ENCODE measurements at places on chromosomes 6 and 20.

GRCh38 chr6:20056350-20056992 is 155.8 kb downstream of the MBOAT1 start:
- DNase-seq = peak; percentile 0

DNA sequence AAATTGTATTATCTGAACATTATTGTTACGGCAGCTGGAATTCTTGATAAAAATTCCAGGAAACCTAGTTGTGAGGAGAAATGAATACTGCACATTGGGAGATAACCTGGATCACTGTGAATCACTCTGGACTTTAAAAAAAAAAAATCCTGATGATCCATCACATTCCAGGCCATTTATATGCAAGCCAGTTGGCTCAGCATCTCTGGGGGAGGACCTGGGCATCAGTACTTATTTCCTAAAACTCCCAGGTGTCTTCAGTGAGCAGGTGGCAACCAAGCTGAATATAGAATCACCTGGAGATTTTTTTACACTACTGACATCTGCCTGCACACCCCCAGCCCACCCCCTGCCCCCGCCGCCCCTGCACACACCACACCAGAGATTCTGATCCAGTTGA is 39.1 kb upstream of the SIRT5 start:
- DNase-seq = no peak

DNA sequence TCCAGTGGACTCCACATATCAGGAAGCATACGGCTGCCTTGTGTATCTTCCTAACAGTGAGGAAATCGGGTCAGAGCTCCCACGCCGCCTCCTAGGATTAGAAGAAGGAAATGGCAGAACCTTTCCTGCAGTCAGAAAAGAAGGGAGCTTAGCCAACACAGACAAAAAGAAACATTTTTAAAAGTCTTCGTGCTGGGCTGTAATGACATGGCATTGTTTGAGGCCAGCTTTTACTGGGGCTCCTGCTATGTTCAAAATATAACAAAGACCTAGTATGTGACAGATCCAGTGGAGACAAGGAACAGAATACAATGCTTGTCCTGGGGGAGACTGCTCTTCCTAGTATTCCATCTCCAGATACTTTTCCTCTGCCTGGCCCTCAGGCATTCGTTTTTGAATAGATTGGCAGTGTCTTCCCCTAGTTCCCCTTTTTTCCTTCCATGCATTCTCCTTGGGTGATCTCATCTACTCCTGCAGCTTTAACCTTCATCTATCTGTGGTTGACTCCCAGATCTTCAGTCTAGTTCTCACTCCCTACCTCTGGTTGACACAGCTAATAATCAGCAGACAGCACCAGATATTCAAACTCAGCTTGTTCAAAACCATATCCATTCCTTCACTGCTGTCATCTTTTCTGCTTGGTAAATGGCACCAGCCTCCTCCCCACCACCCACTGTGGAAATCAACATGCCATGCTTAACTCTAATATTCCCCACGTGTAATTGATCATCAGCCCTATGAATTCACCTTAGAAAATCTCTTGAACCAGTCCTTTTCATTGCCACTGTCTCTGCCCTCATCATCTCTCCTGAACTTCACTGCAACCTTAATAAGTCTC is 94.5 kb upstream of the VSTM2L start:
- peak; percentile 31 for DNase-seq

DNA sequence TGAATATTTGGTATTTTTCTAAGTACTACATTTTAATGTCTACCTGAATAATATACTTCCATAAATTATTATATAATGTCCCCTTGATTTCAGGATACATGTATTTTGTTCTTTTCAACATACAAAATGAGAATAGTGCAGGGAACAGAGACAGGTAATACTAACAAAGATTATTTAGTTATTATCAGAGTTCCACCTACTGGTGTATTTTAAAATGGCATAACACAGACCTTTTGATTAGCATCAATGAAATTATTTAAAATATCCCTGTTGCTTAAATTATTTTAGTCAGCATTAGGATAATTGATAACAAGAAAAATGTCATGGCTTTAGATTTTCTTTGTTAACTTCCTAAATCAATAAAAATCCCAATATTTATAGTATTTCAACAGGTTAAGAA is 184.0 kb downstream of the PRDM13 start:
- DNase-seq = no peak

DNA sequence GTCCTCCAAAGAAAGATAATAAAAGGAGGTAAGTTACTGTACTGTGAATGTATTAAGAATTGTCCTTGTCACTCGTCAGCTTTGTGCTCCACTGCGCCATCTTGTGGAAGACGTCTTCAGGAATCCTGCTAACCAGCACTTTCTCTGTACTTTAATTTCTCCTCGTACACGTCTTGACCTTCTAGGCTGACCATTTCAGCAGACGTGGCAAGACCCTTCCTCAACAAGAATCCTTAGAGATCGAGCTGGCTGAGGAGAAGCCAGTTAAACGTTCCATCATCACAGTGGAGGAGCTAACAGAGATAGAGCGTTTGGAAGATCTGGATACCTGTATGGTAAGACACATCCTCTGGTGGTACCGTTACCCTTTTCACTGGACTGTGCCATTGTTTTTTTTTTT is 95.5 kb upstream of the SCGN start:
- peak; percentile 47 for DNase-seq

DNA sequence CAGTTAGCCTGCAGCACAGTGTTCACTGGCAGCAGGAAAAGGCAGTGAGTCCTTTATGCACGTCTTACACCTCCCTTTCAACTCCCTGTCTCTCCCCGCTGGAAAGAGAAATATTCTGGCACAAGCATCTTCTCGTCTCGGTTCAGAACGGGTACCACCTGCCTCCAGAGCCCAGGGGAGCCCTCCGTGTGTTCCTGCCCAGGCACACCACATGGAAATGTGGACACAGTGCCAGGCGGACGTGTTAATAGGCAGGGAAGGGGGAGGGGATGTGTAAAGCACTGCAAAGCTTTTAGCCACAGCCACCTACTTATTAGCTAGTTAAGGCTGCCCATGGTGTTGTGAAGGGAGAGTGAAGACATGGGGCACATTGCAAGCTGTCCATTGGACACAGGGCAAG is 219.7 kb downstream of the FARS2 start:
- no peak for DNase-seq

GRCh38 chr6:148790404-148790803 is 43.6 kb downstream of the UST start:
- DNase-seq = no peak

DNA sequence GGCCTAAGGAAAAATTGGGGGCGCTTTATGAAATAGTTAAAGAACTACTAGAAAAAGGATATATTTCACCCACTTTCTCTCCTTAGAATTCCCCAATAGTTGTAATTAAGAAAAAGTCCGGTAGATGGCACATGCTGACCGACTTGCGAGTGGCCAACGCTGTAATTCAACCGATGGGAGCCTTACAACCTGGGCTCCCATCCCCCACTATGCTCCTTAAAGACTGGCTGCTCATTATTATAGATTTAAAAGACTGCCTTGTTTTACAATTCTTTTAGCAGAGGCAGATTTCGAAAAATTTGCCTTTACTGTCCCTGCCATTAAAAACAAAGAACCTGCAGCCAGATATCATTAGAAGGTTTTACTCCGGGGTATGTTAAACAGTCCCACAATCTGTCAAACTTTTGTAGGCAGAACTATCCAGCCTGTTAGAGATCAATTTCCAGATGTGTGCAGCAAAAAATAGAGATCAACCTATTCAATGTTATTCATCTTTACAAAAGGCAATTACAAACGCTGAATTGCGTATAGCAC is 58.5 kb upstream of the PRSS16 start:
- peak; percentile 73 for DNase-seq

- DNase-seq = no peak
Measured at GRCh38 chr20:14717134-14717999, 380.0 kb upstream of the FLRT3 start.

GRCh38 chr6:48184648-48185047 is 73.7 kb upstream of the PTCHD4 start:
- no peak for DNase-seq

DNA sequence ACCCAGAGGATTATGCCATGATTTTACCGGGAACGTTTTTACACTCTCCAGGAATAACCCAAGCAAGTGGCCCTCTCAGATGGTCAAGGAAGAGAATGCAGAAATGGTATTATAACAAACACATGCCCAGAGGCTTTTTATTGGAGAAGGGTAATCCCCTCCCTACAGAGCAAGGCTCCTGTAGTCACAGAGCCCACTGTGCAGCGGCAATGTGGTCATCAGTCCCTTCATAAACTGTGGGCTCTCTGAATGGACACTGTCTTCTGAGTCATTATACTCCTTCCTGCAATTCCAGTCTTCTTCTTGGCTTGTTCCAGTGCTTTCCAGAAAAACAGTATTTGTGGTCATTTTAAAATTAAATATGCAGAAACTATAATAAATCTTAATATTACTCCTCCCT is 74.7 kb downstream of the LAMA4 start:
- DNase-seq = no peak

DNA sequence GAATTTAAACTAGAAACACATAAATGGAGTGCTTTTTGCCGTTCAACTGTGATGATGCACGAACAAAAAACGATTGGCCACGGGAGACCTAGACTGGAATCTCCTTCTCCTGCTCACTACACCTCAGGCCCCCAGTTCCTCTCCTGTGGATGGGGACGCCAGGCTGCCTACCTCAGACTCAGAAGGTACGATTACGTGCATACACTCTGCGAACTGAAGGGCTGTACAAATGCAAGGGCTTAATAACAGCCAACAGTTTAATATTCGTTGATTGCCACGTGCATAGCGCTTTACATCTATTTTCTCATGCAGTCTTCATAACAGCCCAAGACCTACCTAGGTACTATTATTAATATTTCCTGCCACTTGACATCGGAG is 495 bp upstream of the ARMC2 start:
- DNase-seq = no peak

DNA sequence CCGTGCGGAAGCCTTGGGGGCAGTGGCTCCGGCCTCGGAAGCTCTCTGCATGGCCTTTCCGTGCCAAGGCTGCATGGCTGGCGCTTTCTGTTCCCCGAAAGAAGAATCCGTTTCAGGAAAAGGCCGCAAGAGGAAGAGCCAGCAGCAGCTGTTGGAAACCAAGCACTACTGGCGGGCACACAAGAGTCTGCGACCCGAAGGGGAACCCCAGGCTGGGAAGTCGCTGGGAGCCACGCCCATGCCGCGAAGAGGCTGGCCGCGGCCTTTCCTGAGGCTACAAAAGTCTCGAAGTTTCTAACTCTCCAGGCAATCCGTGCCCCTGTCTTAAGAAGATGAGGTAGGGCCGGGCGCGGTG is at the start of gene CGAS:
Gene CGAS, minus strand, starts transcription at position 191 of the 355 bp plus-strand sequence. Its CDS starts 116 bp downstream, at position 75.
- DNase-seq = peak; percentile 95

- DNase-seq = no peak
Measured at GRCh38 chr6:129504456-129504855, 205.5 kb downstream of the ARHGAP18 start.

DNA sequence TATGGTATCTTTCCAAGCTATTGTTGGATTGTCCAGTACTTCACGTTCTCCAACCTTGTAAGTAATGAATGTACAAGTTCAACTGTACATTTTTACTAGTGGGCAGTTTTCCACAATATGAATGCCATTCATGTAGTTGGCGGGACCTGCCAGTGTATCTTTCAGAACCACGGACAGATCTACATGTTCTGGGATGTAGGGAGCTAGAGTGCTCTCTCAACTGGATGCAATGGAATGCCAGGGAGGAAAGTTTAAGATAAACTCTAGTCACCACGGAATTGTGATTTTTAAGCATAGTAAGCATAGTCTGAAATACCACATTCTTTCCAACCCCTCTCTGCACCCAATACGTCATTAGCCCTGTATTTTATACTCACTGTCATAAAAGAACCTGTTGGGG is 21.5 kb upstream of the HLA-C start:
- no peak for DNase-seq

GRCh38 chr20:7226156-7226555 is 458.7 kb downstream of the BMP2 start:
- no peak for DNase-seq

DNA sequence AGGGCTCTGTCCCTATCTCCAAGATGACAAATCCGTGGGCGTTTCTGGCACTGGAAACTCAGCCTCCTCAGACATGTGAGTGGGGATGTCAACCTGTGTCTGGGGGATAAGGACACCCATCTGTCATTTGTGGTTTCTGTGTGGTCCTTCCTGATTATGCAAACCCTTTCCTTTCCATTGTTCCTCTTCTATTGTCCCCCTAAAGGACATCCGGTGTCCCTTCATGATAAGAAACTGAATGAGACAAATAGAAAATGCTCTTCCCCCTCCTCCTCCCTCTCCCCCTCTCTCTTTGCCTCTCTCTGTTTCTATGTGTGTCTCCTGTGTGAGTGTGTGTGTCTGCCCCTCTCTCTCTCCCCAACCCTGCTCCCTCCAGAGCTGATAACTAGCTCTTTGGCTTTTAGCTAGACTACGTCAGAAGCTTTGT is 11.5 kb upstream of the GLP1R start:
- no peak for DNase-seq

- DNase-seq = no peak
Measured at GRCh38 chr20:37207171-37207570, 27.8 kb upstream of the MROH8 start.

DNA sequence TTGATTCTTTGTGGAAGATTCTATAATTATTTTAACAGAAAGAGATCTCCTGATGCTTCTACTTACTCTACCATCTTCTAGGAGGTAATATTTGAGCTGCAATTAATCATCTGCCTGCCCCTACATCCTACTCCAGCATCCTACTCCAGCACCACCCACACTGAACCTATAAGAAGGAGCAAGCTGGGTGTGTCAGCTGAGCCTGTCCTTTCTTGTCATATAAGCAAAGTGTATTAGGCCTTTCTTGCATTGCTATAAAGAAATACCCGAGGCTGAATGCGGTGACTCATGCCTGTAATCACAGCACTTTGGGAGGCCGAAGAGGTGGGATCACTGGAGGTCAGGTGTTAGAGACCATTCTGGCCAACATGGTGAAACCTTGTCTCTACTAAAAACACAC is 84.2 kb upstream of the ARG1 start:
- DNase-seq = no peak

DNA sequence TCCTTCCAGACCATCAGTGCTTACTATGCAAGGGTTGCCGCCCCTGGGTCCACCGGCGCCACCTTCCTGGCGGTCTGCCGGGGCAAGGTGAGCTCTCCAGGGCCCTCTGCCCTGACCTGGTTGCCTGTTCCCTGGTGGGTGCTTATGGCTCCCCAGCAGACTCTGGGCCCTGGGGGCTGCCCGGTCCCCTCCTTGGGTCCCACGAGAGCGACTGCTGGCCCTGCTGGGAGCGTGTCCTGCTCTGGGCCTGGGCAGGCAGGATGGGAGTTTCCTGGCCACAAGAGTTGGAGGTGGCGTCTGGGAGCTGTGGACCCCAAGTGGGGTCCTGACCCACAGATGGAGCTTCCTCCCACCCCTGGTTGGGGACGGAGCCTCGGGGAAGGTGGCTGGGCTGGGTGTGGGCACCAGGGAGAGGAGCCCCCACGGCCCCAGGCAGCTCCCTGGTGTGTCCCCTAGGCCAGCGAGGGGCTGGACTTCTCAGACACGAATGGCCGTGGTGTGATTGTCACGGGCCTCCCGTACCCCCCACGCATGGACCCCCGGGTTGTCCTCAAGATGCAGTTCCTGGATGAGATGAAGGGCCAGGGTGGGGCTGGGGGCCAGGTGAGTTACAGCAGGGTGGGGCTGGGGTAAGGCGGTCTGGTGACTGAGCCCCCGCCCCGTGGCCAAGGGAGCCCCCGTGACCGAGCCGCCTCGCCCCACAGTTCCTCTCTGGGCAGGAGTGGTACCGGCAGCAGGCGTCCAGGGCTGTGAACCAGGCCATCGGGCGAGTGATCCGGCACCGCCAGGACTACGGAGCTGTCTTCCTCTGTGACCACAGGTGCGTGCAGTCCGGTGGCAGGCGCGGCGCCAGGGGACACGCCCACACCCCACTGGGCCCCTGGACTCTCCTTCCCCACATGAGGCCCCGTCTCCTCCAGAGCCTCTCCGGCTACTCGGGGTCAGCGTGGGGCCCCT is 7.1 kb upstream of the TNFRSF6B start:
- DNase-seq = no peak

GRCh38 chr6:26193467-26194328 is 106.5 kb downstream of the HFE start:
- no peak for DNase-seq
